Cerebellar nuclear complex (tissue), 1 donor: ENCODE measurements at places on chromosomes 6 and 20.

DNA sequence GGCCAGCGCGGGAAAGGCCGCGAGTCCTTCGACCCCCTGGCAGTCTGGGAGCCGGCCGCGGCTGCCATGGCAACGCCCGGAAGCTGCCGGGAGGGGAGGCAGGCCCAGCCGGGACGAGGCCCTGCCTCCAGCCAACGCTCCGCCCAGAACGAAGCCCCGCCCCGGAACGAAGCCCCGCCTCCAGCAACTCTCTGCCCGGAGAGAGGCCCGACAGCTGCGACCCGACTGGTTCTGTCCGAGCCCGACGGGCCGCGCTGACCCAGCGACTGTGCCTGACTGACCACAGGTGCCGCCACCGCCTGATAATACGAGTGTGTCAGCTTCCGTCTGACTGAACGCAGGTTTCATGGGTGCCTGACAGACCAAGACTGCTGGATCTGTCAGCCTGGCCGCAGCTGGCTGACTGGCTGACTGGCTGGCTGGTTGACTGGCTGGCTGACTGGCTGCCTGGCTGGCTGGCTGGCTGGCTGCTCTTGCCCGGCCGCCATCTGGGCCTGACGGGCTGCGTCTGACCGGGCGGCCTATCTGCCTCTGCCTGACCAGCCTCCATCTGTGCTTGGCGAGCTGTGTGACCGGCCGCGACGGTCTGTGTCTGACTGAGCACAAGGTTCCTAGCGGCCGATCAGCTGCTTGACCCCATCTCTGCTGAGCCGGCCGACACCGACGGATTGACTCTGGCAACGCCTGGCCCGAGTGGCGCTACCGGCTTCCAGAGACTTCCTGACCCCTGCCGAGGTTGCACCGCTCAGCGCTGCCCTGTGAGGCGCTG lies 89.7 kb upstream of the EPB41L1 start:
- peak; percentile 32 for DNase-seq

DNA sequence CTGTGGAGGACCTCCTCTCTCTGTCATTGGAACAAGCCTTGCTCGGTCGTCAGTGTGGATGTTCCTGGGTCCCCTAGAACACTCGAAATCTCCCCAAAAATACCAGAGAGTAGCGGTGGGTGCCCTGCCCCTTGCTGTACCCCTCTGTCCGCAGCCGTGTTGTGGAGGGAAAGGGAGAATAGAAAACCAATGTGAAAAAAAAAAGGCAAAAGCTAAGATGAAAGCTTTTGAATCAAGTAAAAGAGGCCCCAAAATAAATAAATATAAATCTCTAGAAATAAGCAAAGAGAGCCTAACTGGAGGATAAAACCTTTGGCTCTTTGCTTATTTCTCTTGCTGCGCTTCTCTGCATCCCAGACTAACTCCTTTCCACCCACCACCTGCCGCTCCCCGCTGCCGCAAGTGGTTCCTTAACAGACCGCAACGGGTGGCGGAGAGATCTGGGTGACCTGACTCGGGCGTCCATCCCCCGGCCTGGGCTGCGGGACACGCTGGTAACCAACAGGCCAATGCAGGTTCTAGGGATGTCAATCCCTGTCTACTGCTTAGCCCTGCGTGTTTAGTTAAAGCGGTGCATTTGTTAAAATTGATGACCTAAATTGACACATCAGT lies 110.0 kb downstream of the GPX5 start:
- no peak for DNase-seq

- no peak for DNase-seq
Observed at GRCh38 chr20:23774081-23774480, 23.3 kb upstream of the CST1 start.

DNA sequence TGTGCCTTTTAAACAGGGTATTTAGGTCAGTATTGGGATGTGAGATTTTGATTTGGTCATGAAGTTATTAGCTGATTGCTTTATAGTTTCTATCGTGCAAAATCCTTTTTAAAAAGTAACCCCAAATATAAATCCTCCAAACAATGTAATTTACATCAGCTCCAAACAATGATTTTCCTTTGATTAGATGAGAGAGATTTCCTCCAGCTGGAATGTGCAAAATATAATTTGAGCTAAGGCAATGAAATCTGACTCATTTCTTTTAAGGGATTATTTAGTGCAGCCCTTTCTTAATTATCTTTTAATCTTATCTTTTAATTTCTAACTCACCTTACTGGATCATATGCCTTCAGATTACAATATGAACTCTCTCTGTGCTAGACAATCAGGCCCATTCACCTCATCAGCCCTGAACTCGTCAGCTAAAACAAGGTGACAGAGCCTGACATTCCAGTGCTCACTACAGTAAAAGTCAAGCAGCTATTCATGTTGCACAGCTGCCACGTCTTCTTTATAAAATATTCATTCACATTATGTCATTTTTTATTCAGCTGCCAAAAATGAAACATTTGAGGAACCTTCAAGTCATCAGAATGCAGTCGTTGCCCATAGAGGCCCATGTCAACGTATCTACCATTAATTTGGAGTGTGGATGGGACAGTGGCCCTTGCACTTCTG lies 440.1 kb downstream of the CBLN4 start:
- no peak for DNase-seq

GRCh38 chr6:145372671-145373151 lies 362.6 kb downstream of the EPM2A start:
- no peak for DNase-seq

DNA sequence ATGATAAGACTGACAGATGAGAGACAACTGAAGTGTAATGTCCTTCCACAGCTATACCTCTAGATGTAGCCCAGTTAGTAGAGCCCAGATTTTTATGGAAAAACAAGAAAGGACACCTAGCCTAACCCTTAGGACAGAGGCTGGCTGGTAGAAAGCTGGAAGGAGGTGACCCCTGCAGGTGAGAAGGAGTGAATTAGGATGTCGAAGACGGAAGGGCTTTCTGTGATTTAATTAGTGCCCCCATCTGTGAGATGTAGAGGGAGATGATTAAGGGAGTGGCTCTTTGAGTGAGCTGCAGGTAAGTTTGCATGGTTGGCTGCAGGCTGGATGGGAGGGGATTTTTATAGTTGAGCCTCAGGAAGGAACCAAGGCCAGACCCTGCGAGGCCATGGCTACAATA lies 82.8 kb downstream of the GFRA4 start:
- DNase-seq = no peak

- DNase-seq = no peak
Observed at GRCh38 chr6:122663981-122664380, 53.8 kb downstream of the PKIB start.
